Stimulated activated CD8-positive, alpha-beta memory T cell treated with anti-CD3 and anti-CD28 coated beads, Interleukin-4, amount 100 ng/mL, for 48 hours (primary cell): ENCODE measurements at places on chromosomes 2 and 18.
A peak's percentile ranks its signal among the peaks of the same experiment; 100 is the strongest.

GRCh38 chr2:44560941-44561340 is 199.2 kb downstream of the CAMKMT start:
- no peak for DNase-seq

- peak; percentile 80 for DNase-seq
These were observed 126.9 kb downstream of the NFATC1 start for GRCh38 chr18:79522451-79523205.

DNA sequence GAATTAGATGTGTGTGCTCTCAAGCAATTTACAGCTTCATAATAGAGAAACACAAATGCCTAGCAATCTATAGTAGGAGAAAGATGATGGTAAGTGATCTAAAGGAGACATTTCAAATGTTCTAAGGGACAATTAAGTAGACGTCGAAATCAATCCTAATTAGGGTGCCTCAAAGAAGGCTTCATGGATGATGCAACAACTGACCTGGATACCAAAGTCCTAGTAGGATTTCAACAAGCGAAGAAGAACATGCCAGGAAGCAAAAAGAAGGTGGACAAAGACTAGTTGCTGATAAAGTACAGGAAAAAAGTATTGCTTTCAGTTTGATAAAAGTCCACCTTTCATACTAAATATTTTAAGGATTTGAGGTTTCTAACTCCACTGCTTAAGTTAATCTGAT is 12.5 kb downstream of the FIGN start:
- DNase-seq, result no peak

GRCh38 chr2:11127761-11128160 is 27.5 kb upstream of the SLC66A3 start:
- DNase-seq, result no peak

GRCh38 chr2:178927173-178927572 is 120.0 kb upstream of the TTN start:
- DNase-seq, result no peak

DNA sequence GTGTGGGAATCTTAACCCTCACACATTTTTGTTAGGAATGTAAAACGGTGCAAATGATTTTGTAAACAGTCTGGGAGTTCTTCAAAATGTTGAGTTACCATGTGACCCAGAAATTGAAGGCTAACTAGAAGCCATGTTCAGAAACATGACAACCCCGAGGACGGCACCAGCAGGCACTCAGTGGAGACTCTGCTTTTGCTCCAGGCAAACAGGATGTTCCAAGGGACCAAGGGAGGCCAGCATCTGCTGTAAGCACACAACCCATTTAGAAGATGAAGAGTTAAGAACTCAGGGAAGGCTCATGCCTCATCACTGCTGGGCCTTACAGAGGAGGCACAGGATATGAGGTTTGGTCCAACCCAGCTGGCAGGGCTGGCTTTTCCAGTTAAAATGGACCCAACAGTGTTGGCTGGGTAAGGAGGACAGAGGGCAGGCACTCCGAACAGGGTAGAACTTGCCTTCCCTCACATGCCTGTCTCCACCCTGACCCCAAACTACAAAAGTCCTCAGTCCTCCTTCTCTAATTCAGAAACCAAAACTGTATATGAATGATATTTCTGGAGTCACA is 23.6 kb downstream of the PARD6G start:
- DNase-seq, result no peak

DNA sequence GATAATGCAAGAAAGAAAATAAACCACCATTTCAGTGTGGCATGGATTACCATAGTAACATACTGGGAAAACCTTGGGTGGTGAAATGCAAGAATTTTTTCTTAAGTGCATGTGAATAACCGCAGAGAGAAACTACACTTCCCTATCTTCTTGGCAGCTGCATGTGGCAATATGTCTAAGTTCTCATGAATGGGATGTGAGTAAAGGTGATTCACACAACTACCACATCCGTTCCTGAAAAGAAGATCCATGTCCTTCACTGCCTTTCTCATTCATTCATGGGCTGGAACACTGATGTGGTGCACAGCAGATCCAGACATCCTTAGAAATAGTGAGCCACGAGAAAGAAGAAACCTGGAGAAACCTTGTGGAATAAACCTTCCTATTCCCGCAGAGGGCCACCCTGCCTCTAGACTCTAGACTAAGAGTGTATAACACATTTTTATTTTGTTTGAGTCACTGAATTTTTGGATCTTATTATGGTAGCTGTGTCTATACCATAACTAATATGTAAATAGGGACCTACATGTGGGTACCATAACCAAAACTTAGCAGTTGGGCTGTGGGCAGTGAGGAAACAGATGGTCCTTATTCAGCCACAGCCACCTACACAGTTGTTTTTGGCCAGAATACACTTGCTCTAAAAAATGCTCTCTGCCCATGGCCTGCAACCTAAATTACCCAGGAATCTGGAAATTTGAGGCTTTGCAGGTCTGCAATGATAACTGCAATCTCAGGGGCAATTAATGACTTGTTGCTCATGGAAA is 573.3 kb downstream of the LRP1B start:
- no peak for DNase-seq

- no peak for DNase-seq
These were observed 273.5 kb downstream of the CDH20 start for GRCh38 chr18:61606759-61607158.

DNA sequence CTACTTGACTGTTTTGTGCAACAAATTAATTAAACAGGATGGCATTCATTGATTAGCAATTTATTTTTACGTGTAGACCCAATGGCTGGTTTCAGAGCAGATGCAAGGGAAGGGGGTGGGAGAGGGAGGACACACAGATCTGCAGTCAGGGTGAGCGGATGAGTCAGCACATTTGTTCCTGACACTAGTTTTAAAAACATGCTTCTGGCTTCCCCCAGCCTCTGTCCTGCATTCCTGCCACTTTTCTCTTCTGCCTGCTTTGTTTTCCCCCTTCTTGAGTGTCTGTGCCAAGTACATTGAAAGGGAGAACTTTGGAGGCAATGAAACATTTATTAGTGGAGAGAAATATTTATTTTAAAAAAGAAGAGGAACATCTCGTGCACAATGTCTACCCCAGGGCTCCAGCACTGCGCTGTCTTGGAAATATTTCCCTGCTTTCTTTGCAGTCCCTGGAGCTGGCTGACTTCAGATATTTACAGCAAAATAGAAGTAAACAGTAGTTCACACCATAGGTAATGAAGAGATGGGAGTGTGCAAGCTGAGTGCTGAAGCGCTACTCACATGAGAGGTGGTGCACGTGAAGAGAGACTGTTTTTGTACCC is 52.2 kb downstream of the NRP2 start:
- no peak for DNase-seq

DNA sequence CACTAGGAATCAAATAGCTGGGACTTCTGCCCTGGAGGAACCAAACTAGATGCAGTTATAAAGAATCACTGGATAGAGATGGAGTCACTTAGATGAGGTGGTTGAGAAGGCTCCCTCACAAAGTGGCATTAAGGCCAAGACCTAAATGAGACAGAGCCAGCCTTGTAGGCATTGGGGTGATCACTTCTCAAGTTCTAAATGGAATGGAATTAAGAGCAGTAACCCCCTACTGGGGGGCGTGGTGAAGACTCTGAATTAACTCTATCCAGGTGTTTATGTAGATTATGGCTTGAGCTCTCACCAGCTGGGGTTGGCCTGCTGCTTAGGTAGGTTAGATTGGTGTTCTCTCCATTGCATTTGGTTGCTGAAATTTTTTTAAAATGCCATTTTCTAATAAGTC is 71.3 kb downstream of the TTC27 start:
- no peak for DNase-seq

DNA sequence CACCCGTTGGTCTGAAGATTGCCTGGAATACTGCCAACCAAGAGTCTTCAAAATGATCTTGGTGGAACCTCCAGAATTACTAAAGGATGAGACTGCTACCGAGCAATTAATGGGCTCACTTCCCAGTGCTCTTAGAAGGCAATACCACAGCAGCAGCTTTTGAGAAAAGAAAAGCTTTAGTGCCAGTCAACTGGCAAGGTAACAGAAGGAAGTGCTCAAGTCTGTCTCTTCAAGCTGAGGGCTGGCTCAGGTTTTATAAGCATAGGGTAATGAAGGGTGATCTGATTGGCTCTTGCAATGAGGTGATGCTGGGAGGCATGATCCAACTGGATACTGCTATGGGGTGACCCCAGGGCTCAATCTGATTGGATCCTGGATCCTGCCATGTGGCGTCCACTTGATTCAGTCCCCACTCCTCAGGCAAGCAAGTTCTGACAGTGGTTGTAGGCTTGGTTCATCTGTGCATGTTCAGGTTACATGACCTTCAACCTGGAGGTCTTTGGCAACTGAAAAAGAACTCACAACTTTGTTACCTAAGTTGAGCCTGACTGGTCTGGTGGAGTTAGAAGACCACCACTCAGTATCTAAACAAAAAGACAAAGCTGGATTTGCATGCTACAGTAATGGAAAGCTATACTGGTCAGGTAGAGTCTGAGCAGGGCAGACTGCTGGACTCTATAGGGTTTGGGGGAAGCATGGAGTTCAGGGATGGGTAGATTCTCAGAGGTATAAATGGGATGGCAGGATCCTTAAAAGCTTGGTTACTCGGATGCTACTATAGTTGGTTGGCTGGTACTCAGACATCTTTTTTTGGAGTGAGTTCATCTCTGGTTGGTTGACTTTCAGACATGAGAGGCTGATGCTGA is 14.0 kb upstream of the RIF1 start:
- DNase-seq, result no peak

DNA sequence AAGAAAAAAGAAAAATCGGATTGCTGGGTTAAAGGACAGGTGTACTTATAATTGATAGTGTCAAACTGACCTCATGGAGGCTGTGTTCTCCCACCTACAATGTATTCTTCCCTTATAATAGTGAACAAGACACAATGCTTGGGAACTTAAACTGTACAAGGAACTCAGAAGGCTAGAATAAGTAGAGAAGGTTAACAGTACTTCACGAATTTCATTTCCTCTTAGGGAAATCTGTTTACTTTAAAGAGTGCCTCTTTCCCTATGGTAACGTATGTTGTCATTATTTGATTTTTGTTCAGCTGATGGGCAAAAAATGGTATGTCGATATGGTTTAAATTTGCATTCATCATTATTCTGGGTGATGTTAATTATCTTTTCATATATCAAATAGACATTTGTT is 9.2 kb upstream of the HK2 start:
- DNase-seq, result no peak

- no peak for DNase-seq
These were observed 139.9 kb upstream of the FSHR start for GRCh38 chr2:49294225-49294624.

GRCh38 chr2:75540994-75541393 is 19.7 kb downstream of the EVA1A start:
- no peak for DNase-seq

DNA sequence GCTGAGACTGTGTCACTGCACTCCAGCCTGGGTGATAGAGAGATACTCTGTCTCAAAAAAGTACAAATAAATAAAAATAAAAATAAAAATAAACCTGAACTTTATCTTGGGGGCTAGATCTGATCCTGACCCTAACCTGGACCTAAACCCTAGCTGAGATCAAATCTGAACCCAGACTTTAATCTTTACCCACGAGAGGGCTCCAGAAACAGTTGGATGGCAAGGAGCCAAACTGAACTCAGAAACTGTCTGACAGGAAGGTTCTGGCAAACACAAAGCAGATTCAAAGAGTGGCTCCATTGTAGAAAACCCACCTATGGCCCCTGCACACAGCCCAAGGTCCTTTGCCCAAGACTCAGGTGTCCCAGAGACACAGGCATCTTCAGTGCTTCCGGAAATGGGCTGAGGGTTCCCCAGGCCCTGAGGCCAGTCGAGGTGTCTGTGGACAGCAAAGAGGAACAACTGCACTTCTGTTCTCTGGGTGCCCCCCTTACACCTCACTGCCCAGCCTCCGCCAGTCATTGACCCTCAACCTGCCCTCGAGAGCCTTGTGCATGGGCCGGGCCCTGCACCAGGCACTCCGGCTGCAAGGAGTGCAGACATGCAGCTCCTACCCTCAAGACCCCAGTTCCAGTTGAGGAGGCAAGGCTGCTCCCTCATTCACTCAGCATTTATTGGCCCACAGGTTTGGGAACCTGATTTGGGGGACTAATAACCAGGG is 95.2 kb downstream of the TFCP2L1 start:
- no peak for DNase-seq

DNA sequence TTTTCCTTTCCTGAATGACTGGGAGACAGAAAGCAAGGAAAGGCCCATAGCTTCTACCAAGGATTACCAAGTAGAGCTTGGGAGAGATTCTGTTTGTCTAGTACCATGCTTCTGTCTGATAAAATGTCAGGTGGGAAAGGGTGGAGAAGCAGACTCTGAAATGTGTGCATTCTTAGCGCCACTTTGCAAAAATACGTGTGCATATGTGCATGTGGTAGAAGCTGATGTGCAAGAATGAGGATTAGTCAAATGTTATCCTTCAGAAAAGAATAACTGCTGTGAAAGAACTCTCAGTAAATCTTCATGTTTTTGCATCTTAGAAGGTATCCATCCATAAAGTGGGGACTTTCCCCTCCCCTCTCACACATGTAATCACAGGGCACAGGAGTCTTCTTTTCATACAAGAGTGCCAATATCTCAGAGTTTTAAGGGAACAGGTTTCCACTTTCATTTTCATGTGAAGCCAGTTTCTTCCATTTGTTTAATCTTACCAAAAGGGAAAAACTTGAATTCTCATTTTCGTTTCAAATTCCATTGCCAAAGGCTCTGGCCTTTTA is 15.4 kb upstream of the DGKD start:
- no peak for DNase-seq

DNA sequence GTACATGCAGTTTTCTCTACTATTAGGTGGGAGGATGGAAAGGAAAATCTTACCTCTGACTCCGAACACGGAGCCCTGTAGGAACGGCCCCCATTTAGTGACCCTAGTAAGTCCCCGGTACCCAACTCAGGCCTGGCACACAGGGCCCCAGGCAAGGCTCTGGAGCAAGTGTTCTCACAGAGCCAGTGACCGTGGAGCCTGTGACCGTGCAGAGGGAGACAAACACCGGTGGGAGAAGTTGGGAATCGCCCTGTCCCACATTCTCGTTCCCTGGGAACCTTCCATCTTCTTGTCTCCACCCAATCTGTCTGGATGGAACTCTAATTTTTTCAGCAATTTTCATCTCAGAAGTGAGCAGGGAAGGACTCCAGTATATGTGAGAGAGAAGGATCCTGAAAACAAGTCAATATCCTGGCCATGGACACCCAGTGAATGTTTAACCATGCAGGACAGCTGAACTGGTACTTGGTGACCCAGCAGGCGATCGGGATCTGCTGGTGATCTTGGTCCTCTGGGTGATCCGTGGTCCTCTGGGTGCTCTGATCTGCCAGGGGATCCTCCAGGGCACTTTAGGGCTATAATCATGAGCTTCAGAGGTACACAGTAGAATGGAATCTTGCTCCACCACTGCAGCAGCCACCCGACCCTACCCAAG is 348.6 kb upstream of the ID2 start:
- no peak for DNase-seq

- no peak for DNase-seq
These were observed 52.6 kb downstream of the RHBDD1 start for GRCh38 chr2:226888378-226888965.

- no peak for DNase-seq
These were observed 360.5 kb upstream of the PIK3C3 start for GRCh38 chr18:41594582-41594981.

GRCh38 chr2:64400105-64400728 is 53.7 kb upstream of the LGALSL start:
- DNase-seq, result no peak
